Endothelial cell of umbilical vein (primary cell): ENCODE measurements at places on chromosomes 7 and 10.

DNA sequence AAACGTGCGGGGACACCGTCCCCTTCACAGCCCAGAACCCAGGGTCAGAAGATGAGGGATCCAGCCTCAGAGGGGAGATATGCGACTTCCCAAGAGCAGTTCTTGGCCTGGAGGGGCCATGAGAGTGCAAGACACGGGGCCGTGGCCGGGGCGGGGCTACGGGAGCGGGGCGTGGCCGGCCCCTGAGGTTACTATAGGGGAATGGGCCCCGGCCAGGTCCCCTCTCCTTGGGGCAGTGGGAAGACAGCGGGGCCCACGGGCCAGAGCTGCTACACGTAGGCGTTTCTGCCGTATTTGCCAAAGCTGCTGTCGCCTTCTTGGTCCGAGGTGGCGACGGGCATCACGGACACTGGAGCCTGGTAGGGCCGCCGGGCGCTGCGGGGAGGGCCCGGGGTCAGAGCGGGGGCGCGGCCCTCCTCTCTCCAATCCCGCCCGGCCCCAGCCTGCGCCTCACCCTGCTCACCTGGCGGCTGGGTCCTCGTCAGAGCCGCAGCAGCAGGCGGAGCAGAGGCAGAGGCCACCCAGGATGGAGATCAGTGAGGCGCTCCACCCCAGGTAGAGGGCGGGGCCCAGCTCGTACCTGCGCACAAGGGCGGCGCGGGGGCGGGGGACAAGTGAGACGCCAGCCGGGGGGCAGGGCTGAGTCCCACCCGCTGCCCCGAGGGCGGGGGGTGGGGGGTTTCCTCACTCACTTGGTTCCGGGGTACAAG, 5.3 kb downstream of the CLDN15 start:
- DNase-seq = peak; percentile 10

- DNase-seq = no peak
Observed at GRCh38 chr7:103983201-103983977, 6.1 kb downstream of the RELN start.

- DNase-seq = no peak
Observed at GRCh38 chr10:1420661-1421362, 316.5 kb downstream of the ADARB2 start.

DNA sequence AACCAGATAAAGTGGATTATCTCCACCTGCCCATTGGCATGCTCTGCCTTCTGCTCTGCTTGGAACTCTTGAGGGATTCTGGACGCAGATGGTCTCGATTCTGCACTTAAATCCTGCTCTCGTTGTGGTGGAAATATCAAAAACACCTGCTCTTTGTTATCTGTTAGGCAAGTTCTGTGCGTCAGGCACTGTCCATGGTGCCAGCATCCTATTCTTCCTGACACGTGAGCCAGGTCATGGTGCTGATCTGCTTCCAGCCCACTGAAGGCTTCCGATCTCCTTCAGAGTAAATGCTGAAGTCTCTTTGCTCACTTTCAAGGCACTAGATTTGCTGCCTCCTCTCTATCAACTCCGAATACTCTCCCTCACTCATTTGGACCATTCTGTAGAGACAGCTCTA, 505.6 kb downstream of the HTR7 start:
- DNase-seq = no peak

- DNase-seq = no peak
Observed at GRCh38 chr7:99305473-99306260, 20.0 kb upstream of the ARPC1A start.

DNA sequence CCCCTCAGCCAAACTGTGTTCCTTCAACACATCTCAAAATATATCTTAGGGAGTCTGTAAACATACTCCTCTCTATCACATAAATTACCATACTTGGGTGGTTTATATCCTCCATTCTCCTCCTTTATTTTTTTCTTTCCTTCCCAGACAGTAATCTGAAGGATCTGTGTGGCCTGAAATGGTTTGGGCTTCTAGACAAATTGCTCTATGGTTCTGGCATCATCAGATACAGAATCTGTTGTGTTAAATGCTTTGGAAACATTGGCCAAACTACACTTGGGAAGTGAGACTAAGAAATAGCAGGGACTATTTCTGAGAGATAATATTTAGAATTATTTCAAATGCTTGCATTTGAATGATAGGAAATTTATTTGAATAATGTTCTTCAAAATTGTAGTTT, 353.0 kb upstream of the KCND2 start:
- no peak for DNase-seq

- no peak for DNase-seq
Observed at GRCh38 chr7:1747004-1747801, 77.1 kb downstream of the ELFN1 start.

DNA sequence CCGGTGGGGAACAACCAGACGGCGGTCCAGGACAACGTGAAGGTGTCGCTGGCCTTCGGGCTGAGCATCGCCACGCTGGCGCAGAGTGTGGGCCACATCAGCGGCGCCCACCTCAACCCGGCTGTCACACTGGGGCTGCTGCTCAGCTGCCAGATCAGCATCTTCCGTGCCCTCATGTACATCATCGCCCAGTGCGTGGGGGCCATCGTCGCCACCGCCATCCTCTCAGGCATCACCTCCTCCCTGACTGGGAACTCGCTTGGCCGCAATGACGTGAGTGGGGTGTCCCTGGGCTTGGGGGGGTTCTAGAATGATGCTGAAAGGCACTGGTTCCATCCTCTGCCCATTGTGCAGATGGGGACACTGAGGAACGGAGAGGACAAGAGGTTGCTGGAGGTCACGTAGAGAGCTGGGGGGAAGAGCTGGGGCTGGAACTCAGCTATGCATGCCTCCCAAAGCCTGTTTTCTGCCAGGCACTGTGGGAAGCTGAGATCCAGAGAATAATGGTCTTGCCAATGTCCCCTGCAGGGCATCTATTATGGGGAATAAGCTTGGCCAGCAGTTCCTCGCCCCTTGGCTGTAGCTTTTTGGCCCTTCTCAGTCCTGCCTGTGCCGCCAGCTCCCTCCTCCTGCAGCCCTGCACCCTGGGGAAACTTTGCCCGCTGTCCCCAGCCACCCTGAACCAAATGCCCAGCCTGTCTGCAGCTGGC, 523 bp downstream of the AQP1 start:
- no peak for DNase-seq

- no peak for DNase-seq
Observed at GRCh38 chr10:55782181-55782580, 578.9 kb downstream of the ZWINT start.

- DNase-seq = no peak
Observed at GRCh38 chr7:4006687-4007086, 675.4 kb upstream of the FOXK1 start.

GRCh38 chr10:14163377-14164086, 167.2 kb downstream of the FRMD4A start:
- peak; percentile 6 for DNase-seq

DNA sequence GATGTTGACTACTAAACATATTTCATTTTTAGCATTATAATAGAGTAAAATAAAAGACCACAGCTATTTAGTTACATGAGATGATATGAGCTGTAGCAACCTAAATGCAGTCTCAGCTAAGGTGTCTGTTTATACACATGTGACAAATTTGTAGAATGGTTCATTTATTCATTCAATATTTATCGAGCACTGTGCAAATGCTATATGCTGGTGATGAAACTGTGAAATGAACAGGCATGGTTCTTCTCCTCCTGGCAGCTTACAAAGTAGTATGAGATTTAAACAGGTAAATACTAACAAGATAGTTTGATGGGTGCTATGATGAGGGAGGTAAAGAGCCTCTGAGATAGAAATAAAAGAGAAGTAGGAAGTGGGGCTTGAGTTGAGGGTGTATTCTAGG, 60.8 kb downstream of the LRGUK start:
- no peak for DNase-seq

- peak; percentile 75 for DNase-seq
Observed at GRCh38 chr10:6669269-6669859, 89.3 kb upstream of the PRKCQ start.

DNA sequence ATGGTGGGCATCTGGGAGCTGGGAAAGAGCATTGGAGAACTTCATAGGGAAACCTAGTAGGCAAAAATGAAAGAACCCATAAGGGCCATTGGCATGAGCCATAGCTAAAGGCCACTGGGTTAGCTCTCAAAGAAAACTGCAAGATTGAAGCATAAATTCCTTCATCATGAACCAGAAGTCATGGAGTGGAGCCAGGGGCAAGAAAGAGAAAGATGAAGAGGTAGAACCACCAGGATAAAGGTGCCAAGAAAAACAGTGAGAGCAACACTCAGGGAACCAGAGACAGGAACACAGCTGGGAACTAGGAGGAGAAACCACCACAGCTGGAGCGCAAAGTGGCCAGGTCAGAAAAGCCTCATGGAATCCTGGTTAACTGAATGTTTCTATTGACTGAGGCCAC, 11.5 kb upstream of the SGMS1 start:
- peak; percentile 11 for DNase-seq

DNA sequence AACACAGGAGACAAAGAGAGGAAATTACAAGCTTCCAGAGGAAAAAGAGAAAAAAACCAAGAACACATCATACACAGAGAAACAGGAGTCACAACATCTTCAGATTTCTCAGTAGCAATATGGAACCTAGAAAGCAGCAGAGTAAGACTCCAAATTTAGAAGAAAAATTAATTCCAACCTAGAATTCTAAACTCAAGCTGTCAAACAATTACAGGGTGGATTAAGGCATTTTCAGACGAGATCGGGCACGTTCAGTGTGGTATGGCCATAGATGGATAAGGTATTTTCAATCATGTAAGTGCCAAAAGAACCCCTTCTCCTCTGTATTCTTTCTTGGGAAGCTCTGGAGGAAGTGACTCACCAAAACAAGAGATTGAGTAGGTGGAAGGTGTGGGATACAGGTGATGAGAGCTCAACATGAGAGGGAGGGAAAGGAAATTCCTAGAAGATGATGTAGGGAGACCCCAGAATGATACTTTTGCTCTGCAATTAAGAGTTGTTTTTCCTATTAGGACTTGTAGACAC, 51.6 kb downstream of the FAM204A start:
- DNase-seq = no peak
